ENCODE measurements at places on chromosomes 7 and 10. TPM values are rescaled to one million over a fixed set of nuclear protein-coding genes. Genes with fewer than 3 reads are reported as not detected.

DNA sequence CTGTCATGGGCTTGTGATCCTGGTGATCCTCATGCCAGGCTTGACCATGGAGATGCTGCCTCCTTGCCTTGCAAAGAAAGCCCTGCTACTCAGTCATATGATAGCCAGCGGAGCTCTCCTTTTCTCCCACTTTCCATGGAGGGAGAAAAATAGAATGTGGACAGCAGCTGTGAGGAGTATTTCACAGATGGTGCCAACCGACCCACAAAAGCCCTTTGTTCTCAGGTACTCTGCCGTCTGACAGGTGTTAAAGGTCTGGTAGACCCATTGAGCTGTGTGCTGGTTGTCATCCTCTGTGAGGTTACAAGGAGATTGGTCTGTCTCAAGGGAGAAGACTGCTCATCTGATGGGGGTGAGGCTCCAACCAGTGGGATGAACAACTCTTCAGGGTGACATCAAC lies 29.5 kb upstream of the COBL start:
- DNase-seq = peak; percentile 41

- no peak for DNase-seq
Observed at GRCh38 chr7:38674513-38674912, 43.3 kb upstream of the AMPH start.

DNA sequence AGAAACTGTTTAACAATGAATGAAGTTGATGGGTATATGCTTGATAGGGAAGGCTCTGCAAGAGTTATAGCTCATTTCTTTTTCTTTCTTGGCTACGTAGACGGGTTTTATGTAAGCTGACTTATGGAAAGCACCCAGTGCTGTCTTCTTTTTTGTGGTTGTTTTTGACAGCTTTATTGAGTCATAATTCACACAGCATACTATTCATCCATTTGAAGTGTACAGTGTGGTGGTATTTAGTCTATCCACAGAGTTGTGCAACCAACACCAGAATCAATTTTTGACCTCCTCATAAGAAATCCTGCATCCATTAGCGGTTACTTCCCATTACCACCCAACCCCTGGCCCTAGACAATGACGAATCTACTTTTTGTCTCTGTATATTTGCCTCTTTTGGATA lies 240.6 kb upstream of the KIAA1217 start:
- DNase-seq = no peak

Gene OR2A25
- not detected for total RNA-seq

DNA sequence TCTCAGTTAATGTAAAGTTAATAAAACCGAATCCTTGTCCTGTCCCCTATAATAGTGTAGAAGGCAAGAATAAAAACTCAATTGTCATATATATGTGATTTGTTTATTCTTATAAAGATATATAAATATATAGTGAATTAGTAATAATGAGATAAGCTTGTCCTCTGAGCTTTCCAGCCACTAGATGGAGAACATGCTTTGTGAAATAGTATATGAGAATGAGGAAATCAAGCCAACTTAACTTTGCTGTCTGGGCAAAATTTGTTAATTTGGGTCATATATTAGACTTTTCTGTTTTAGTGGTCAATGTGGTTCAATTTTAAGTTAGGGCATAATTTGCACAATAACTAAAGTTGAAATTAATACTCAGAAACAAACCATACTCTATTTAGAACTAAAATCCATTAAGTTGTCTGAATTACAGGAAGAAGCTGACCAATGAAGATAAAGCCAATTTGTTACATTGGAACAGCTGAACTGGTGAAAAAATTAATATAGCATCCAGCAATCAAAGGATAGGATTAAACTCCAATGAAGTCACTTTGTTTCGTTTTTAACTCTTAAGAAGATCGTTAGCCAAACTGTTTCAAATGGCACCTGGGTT lies 595.0 kb downstream of the ARL4A start:
- DNase-seq = no peak

DNA sequence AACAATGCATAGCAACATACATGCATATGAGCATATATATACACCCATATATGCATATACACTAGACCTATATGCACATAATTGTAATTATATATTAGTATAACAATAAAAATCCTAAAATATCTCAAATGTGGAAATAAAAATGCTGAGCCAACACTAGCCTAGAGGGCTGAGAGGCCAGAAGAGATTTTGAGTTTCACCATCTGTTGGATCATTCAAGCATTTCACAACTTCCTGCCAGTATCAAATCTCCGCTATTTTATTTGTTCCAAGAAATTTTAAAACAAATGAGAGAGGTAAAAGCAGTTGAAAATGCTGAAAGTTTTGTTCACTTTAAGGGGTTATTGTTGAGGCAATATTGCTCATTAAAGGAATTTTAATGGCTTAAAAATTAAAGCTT lies 187.0 kb downstream of the PCDH15 start:
- DNase-seq = no peak

Gene DYNC1I1
- 6.5 TPM for total RNA-seq

DNA sequence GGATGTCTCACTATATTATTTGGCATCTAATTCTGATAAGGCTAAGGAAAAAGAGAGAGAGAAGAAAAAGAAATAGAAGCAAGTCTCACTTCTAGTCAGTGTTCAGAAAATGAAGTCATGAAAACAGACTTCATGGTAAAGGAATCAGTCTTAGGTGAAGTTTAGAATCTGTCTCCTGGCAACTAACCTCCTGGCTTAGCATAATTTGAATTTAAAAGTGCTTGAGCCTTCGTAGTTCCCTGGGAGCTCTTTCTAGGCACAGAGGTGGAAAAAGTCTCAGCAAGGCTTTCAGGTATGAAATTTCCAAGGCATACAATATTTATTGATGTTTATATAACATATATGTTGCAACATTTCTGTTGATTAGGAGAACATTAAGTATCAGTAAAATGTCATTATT lies 10.4 kb downstream of the CHRM2 start:
- no peak for DNase-seq

Gene CRYGN
- total RNA-seq = 3.9 TPM

Measured in endodermal cell (in vitro differentiated cells).